ENCODE measurements at places on chromosomes 6 and 20.

- no peak for DNase-seq
Observed at GRCh38 chr20:12152996-12153395, 235.3 kb downstream of the BTBD3 start.

DNA sequence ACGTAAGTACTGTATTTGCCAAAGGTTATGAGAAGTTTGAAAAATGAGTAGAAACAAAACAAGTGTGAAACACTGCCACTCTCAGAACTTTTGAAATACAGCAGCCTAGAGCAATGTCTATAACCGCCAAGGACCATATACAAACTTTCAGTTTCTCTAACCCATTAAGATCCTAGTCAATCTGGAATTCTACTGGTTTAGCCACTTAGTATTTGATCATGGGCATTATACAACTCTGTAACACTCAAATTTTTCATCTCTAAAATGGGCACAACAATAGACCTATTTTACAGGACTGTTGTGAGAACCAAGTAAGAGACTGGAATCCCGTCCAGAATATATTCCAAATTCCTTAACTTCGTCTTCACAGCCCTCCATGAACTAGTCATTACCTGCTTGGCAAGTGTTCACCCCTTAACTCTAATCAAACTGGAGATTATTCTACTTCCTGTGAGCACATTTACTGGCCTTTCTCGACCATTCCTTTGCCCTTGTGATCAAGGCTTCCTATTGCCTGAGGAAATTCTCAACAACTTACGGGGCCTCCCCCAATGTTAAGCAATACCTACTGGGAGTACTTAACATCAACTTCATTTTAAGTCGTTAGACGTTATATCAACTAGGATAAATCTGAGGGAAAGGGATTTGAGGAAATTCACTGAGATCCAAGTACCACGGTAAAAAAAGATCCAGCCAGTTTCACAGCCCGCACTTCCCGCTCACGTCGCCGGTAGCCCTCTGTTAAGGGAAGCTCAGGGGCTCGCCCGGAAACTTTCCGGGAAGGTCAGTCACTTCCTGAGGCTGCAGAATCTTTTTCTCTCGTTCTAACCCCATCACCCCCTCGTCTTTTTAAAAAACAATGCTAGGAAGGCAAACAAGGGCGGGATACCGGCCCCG lies 1.1 kb downstream of the EIF2S2 start:
- DNase-seq, result no peak

DNA sequence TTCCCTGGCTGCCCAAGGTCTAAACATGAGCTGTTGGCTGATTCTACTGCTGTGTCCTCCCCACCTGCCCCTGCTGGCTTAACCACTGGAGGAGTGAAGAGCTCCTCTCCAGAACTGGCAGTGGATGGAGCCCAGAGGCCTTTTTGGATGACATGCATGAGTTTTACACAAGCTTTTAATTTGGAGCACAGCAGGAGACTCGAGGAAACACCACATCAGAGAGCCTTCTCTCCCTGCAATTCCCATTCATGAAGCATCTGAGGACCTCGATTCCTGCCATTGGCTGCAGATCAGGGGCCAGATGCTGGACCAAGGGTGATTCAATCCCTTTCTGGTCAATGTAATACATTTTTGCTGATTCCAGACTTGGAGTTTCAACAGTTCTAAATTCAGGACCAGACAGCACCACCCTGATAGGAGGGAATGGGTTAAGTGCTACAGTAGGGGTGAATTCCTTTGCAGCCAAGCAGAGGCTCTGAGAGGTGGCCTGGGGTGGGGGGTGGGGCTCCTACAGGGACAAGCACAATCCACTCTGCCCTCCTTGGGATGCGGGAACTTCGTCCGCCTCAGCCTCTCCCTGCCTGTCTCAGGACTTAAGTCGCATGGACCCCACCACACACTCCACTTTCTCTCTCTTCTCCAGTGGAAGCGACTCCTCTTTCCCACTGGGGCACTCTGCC lies 599 bp upstream of the PSORS1C1 start:
- DNase-seq, result no peak

DNA sequence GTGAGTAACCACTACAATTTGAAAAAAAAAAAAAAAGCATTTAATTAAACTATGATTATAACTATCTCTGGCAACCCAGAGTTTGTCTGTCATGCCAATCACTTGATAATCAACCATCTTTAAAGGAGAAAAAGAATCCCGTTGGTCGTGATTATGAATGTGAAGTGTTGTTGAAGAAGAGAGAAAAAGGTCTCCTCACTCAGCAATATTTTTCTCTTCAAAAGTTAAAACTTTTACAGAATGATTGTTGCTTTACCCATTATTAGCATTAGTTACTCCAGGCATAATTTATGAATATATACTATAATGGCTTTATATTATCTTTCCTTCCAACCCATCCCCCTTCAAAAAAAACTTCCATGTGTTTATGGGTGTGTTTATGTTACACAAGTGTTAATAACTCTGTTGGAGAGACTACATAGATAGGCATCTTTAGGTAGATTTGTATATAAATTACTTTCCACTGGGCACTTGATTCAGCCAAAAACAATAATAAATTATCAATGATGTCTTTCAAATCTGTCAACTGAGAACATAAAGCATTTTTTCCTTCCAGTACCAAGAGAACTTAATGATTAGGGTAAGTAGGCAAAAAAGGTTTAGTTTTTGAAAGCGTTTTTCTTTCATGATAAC lies 5.1 kb downstream of the BMP5 start:
- DNase-seq, result no peak

DNA sequence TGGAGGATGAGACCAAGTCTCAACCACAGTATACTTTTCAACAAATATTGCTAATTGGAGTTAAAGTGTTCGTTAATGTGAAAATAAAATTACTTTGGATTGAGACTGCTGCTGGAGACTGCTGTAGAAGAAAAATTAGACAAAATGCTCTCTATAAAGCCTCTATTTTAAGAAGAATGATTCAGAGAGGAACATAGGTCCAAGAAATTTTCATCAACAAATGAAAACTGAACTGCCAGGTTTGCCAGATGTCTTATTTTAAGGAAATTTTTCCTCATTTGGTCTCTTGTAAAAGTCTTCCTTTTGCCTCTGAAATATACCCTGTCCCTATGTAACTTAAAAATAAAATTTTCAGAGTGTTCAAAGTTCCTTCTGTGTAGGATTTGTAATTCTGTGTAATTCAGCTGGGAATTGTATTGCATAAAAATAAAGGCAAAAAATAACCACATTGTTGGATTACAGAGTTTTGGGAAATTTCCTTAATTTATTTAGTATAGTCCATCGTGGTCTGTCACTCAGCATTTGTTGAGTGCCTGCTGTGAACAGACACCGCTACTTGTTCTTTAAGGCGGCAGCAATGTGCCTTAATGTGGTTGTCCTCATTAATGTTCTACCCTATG lies 27.4 kb downstream of the ANKS1A start:
- DNase-seq, result no peak

DNA sequence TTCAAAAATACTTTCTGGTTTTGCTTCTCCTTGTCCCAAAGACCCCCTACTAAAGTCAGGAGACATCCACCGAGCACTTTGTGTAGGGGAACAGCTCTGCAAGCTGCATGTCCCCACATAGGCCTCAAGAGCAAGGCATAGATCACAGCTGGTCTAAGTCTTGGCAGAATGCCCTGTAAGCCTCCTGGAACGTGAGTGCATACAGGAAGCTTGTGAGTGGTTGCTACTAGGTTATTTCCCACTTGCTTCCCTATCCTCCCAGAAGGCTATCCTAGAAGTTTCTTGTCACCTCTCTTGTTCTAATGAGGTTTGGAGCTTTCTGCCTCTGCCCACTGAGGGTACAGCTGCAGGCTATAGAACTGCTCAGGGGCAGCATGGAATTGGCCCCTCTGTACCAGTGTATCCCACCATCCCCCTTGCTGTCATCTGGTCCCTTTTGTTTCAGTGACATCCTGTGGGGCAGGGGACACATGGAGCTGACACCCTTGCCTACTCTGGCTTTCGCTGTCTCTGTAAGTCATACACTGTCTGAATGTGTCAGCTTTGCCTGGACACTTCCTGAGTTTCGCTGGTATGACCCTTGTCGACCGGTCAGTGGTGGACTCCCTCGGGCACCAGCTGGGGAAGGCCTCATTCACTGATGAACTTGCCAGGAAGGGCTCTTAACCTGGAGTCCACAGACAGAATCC lies 35.6 kb upstream of the KCNK16 start:
- no peak for DNase-seq

DNA sequence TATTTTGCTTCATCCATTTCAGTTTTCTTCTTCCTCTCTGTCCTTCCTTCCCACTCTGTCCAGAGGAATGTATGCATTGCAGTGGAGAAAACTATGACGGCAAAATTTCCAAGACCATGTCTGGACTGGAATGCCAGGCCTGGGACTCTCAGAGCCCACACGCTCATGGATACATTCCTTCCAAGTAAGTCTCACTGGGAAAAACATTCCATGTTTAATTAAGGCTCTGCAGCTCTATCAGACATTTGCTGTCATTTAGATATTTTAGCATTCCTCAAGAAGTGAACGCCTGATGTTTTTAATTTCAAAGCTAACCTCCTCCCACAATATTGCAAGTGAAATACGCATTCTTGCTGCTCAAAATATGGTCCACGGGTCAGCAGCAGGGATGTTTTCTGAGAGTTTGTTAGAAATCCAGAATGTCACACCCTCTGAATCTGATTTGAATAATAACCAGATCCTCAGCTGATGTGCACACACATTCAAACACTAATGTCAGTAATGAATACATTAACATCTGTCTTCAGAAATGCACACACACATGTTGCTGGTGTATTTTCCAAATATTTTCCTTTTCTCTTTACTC lies 12.8 kb downstream of the PLG start:
- DNase-seq, result no peak

DNA sequence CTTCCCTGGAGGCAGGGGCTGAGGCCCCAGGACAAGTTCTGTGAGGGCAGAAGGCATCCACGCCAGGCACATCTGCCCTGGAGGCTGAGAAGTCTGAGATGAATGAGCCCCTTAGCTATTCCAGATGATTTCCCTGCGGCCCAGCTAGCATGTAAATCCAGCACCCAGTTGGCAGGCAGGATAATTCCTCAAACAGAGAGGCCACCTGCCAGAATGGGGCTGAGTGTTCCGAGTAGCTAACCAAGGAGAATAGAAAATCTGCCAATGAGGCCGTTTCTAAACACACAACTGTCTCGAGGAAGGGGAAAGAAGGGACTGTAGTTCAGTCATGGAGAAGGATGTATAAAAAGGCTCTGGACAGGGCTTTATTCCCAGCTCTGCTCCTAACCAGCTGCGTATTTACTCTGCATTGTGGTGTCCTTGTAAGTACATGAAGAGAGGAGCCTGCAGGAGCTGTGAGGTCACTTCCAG lies 211.4 kb upstream of the CDYL start:
- no peak for DNase-seq

- DNase-seq, result no peak
Observed at GRCh38 chr20:32352121-32352720, 5.9 kb upstream of the ASXL1 start.

DNA sequence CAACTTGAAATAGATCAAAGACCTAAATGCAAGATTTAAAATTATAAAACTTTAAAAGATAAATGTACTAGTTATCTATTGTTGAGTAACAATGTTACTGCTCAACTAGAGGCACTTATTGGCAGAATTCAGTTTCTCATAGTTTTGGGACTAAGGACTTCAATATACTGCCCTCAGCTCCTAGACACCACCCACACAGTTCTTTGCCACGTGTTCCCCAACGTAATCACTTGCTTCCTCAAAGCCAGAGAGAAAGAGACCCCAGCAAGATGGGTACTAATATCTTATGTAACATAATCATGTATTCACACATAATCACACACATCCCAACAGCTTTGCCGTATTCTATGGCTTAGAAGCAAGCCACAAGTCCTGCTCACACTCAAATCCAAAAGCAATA lies 50.3 kb upstream of the SLC22A16 start:
- no peak for DNase-seq

GRCh38 chr6:87656857-87657256 lies 45.2 kb downstream of the AKIRIN2 start:
- DNase-seq, result no peak

- DNase-seq, result no peak
Observed at GRCh38 chr6:156953479-156954146, 176.4 kb downstream of the ARID1B start.

DNA sequence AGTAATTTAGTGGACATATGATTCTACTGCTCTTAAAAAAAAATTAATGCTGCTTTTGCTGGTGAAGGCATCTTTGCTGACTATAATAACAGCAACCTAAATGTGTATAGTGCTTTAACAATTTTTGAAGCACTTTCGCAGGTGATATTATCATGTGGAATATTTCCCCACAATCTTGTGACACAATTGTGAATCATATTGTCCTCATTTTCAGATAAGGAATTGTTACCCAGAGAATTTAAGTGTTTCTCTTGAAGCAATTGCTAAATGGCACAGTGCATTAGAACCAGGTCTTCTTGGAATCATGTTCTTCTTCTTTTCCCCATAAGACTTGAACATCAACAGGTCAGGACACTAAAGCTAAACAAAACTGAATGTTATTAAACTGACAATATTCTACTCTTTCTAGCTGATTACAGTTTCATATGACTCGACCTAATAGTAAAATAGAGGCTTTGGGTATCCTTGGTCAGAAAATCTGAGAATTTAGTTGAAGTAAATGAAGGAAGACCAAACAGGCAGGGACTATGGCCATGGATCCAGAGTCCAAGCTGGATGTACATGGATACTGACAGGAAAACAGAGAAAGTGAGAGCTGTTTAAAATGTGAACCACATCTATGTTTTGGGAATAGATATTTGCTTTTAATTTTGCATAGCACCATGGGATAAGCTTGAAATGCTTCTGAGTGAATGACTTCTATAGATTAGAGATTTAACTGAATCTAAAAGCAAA lies 121.8 kb upstream of the SLC35B3 start:
- DNase-seq, result no peak

- no peak for DNase-seq
Observed at GRCh38 chr6:111600588-111601445, 4.9 kb downstream of the TRAF3IP2 start.

- DNase-seq, result no peak
Observed at GRCh38 chr20:61391812-61392520, 139.9 kb downstream of the CDH4 start.

- DNase-seq, result no peak
Observed at GRCh38 chr6:76861403-76861802, 601.9 kb downstream of the HTR1B start.

DNA sequence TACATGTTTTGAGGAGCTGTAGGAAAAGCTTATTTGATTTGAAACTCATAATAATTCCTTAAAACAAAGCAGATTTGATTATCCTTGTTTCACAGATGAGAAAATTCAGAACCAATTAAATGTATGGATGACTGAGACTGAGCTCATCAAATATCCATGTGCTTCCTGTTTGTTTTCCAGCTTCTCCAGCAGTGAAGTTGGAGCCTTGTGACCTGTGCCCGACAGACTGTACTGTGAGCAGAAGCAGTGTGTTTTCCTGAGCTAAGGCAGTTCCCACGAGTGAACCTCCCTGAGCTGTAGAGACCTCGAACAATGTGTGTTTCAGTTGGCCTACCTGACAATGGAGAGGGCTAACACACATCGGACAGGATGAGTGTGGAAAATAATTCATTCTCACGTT lies 599.5 kb upstream of the NRSN1 start:
- no peak for DNase-seq

GRCh38 chr6:109239651-109240321 lies 142.5 kb downstream of the CD164 start:
- DNase-seq, result no peak
